ENCODE measurements at places on chromosomes 16 and 17.

- no peak for DNase-seq
Measured at GRCh38 chr16:35255186-35255803, 1795.9 kb downstream of the TP53TG3F start.

DNA sequence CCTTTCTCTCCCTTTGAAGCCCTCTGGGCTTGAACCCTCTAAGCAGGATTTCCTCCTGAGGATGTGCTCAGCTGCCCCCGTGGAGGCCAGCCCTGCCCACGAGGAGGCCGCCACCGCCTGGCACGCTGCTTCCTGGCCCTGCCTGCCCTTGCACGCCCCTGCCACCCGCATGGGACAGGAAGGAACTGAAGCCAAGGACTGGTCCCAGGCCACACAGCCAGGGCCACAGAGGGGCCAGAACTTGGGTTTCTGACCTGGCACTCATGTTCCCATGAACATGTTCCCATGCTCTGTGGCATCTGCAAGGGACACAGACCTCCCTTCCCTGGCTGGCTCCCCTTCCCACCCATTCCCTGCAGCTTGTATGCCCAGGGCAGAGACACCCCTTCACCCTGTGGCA, 24.1 kb upstream of the MTSS2 start:
- DNase-seq: no peak

DNA sequence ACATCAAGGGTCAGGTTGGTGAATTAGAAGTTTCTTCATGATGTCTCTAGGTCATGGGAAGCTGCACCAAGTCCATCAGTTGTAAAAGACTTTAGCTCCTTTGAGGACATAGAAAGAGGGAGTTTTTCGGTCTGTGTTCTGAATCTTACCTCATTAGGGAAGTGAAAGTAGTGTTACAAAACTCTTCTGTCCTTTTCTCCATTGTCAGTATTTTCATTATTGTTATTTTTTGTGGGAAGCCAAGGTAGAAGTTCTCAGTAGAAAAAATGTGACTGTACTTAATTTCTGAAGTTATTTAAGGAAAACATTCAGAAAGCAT, 24.2 kb downstream of the MAP3K3 start:
- no peak for DNase-seq

DNA sequence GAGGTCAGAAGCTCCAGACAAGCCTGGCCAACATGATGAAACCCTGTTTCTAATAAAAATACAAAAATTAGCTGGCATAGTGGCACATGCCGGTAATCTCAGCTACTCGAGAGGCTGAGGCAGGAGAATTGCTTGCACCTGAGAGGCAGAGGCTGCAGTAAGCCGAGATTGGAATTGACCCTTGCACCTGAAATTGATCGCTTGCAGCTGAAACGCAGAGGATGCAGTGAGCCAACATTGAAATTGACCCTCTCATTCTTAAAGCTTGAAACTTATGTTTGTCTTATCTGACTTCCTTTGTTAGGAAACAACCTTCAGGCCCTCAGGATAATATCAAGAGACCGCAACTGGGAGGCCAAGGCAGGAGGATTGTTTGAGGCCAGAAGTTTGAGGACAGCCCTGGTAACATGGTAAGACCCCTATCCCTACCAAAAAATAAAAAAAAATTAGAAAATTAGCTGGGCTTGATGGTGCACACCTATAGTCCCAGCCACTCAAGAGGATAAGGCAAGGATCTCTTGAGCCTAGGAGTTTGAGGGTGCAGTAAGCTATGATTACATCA, 376.6 kb upstream of the XYLT1 start:
- no peak for DNase-seq

GRCh38 chr16:21092951-21093350, 57.7 kb downstream of the DNAH3 start:
- no peak for DNase-seq

DNA sequence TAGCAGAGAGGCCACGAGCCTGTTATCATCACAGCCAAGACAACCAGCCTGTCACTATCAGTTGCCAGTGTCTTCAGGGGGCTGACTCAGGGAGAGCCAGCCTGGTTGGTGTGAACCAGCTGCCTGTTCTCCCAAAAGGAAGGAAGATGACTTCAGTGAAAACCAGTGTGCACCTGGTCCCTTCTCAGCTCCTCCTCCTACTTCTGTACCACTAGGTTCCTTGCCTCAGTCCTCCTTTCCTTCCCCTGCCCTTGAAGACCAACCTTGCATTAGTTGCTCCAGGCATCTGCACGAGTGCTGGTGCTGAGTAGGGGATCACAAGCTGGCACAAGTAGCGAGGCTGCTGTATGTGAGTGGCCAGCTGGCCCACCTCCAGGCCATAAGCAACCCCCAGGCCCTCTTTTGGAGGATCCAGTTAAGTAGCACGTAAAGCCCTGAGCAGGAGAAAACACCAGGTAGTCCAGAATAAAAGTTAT, 8.5 kb downstream of the TUBG1 start:
- DNase-seq: no peak

GRCh38 chr17:21089933-21090901, 36.5 kb upstream of the DHRS7B start:
- DNase-seq: no peak

DNA sequence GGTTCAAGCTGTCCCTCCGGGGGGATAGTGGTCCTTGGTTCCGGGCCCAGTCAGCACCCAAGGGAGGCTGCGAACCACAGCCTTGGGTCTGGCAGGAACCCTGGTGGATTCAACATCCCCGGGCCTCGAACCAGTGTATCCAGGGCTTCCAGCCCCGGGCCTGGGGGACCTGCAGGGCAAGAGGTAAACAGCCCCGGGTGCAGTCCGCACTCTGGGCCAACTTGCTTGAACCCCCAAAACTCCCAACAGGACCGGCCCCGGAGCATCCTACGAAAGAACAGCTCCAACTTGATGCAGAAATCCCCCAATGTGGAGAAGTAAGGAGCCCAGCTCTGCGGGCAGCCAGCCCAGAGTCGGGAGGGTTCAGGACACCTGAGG, 1.5 kb upstream of the NEURL4 start:
- no peak for DNase-seq

DNA sequence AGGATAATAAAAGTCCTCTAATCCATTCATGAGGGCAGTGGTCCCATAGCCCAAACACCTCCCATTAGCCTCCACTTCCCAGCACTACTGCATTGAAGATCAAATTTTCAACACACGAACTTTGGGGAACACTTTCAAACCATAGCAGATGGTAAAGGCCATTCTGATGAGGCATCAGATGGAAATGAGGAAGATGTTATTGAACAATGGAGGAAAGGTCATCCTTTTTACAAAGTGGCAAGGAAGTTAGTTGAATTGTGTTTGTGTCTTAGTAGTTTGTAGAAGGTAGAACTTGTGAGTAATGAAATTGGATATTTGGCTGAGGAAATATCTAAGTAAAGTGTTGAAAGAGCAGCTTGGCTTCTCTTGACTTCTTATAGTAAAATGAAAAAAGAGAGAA, 93.3 kb upstream of the NLRP1 start:
- no peak for DNase-seq

GRCh38 chr16:75043175-75043895, 44.5 kb downstream of the ZNRF1 start:
- no peak for DNase-seq

- DNase-seq: no peak
Measured at GRCh38 chr16:28505489-28506137, 1.0 kb downstream of the IL27 start.

DNA sequence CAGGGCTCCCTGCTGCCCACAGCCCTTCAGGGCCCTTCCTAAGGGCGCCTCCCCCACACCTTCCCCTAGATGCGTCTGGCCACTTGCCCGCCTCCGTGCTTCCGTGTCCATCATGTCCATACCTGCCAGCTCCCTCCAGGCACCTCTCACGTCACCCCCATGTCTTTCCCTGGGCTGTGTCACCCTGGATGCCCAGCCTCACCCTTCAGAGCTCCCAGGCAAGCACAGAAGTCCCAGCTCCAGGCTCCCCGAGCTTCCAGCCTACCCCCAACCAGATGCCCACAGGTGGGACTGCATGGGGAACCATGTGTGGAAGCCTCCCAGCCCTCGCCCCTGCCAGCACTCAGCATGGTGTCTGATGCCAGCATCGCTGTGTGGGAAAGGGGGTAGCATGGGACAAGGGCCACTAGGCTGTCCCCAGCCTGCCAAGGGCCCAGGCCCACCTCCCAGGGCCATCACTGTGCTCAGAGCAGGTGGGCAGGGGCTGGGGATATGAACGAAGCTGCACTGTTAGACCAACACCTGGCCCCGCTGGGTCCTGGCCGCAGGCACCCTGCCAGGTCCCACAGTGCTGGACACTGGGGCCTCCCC, 1.9 kb upstream of the AXIN1 start:
- DNase-seq: no peak

DNA sequence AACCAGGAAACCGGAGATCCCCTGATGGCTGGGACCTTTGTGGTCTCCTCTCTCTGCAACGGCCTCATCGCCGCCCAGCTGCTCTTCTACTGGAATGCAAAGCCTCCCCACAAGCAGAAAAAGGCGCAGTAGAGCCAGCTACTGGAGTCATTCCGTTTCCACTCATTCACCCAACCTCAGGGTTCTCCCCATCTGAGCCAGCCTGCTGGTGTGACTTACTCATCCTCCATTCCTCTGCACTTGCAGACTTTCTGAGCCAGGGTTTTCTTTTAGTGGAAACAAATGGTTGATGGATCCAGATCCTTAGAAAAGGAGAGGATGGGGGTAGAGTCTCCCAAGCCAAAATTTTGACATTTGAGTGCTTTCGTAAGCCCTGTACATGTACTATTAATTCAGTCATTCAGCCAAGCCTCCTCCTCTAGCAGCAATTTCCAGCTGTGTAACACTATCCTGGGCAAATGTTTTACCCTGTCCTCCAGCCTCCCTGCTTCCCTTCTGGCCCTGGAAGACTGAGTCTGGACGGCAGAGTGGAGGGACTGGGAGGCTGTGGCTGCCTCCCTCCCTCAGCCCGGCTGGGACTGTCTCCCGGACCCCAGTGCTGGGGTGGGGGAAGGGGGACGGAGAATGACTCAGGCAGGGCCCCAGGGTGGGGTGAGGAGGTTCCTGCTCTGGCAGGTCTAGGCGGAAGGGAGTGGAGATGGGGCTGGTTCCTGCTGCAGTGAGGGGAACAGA, 2.3 kb downstream of the SOX15 start:
- DNase-seq: no peak

DNA sequence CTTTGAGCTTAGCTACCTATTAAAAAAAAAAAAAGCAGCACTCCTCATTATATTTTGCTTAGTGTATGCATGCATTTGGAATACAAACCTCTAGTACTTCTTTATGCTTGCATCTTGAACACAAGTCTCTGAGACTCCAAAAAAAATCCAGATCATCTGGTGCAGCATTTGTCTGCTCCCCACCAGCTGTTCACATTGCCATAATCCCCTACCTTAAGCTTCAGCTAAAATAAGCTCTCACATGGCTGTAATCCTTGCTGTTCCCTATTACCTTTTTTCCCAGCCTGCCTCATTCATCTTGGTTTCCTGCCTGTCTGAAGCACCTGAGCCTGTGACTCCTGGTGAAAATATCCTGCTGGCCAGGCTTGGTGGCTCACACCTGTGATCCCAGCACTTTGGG, 7.5 kb upstream of the NFATC2IP start:
- no peak for DNase-seq

DNA sequence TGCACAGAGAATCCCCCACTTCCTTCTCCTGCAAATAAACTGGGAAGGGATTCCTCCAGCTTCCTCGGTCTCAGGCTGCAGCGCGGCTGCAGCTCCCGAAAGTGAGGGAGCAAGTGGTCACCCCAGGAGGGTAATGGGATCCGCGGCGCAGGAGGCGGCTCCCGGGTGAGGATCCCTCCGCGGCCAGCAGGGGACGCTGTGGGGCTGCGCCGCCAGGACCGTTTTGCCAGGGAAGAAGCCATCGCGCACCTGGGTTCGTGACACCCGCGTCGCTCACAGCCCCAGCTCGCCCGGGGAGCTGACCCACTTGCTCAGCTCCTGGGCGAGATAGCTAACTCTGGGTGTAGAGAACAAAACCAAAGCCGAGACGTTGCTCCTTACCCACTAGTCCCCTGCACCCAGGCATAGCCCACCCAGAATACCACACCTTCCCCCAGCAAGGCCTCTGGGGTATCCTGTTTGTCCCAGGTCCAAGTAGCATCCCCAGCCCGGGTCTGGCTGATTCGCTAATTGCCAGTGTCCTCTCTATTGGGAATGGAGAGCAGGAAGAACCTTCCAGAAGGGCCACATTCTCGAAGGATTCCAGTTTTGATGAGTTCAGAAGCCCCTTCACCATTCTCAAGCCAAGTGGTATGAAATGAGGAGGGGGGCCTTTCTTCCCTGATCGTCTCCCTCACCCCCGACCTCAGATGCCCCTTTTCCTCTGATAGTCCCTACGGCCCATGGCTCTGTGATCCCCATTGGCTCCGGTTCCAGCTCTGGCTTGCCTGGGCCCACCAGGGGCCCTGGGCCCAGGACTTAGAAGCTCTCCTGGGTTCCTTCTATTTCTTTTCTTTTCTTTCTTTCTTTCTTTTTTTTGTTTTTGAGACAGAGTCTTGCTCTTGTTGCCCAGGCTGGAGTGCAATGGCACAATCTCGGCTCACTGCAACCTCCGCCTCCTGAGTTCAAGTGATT, 14.1 kb downstream of the CYGB start:
- peak; percentile 25 for DNase-seq

DNA sequence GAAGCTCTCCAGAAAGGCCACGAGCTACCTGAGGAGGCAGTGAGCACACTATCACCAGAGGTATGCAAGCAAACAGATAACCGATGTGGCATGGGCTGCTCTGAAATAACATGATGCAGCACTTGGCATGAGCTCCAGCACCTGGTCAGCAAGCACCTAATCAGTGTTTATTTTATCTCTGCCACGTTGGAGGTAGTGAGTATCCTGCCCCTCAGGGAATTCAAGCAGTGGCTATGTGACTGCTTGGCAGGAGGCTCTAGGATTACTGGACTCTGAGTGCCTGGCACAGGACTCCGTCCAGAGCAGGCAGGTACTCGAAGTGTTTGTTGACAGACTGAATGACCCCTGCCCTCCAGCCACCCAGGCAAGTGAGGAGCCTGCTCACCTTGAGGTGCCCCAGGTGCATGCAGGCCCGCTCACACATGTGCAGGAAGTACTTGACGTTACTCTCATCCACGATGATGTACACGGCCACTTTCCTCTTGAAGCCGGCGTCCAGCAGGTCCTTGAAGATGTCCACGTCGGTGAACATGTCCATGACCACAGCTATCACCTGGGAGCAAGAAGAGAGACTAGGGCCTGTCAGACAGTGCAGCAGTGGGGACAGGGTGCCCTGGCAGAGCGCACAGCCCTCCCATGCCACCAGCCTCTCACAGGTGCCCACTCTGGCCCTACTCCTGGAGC, 16.6 kb downstream of the FAM83G start:
- DNase-seq: no peak

DNA sequence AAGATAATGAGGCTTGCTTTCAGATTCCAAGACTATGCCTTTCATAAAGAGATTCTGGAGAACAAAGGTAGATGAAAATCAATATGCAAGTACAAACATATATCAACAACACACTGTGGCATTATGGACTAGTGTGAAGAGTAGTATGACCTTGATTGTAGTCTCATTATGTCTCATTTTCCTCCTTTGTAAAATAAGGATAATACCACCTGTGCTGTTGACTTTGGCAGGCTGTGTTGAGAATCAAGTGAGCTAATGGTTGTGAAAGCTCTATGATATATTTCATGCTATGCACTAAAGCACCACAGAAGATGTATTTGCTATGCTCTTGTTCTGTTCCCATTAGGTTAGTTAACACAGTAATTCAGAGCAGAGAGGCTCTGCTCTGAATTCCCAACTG, 78.5 kb upstream of the NACA2 start:
- peak; percentile 96 for DNase-seq

GRCh38 chr16:30131869-30132475, 9.0 kb upstream of the MAPK3 start:
- no peak for DNase-seq

- no peak for DNase-seq
Measured at GRCh38 chr16:48126801-48127644, 28.8 kb downstream of the ABCC12 start.

- no peak for DNase-seq
Measured at GRCh38 chr17:17420082-17420481, 56.7 kb upstream of the MED9 start.
